ENCODE measurements at places on chromosomes 6 and 20. TPM values are rescaled to one million over a fixed set of nuclear protein-coding genes. Genes with fewer than 3 reads are reported as not detected.

- H3K4me1 ChIP-seq, result peaks cover 12% of the 10 kb centered on the region
- H3K36me3 ChIP-seq, result no peaks in the 10 kb centered on the region
- DNase-seq, result no peak
- H3K4me3 ChIP-seq, result no peak overlapping the region
- no peaks in the 10 kb centered on the region for H3K27me3 ChIP-seq
- no peak overlapping the region for H3K27ac ChIP-seq
Observed at GRCh38 chr6:107077710-107078109, 37.6 kb downstream of the BEND3 start.

GRCh38 chr6:10725044-10725443, 2.2 kb downstream of the TMEM14C start:
- H3K27ac ChIP-seq, result no peak overlapping the region
- H3K4me3 ChIP-seq, result no peak overlapping the region
- H3K36me3 ChIP-seq, result peaks cover 35% of the 10 kb centered on the region

NFKBIE gene
- 21.7 TPM for total RNA-seq

DNA sequence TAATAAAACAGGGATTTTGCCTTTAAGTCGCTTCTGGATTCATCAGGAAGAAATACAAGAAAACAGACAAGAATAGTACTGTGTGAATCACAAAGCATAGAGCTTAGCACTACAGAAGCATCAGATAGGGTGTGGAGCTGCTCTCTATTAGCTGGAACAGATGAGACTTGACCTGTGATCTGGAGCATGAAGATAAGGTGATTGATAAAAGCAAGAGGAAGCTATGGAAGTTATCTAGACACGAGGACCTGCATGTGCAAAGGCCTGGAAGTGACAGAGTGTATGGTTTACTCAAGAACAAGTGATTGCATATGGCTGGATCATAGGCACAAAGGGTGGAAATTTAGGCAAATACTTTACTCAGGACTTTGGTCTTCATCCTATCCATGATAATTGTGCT, 112.9 kb upstream of the MLIP start:
- H3K36me3 ChIP-seq, result no peaks in the 10 kb centered on the region
- no peak for DNase-seq
- no peak overlapping the region for H3K27ac ChIP-seq
- peaks cover 4% of the 10 kb centered on the region for H3K4me1 ChIP-seq

GRCh38 chr6:8530785-8531435, 95.6 kb upstream of the SLC35B3 start:
- H3K4me3 ChIP-seq, result no peak overlapping the region
- no peak for DNase-seq
- H3K36me3 ChIP-seq, result no peaks in the 10 kb centered on the region
- no peaks in the 10 kb centered on the region for H3K27me3 ChIP-seq
- no peak overlapping the region for H3K27ac ChIP-seq

DNA sequence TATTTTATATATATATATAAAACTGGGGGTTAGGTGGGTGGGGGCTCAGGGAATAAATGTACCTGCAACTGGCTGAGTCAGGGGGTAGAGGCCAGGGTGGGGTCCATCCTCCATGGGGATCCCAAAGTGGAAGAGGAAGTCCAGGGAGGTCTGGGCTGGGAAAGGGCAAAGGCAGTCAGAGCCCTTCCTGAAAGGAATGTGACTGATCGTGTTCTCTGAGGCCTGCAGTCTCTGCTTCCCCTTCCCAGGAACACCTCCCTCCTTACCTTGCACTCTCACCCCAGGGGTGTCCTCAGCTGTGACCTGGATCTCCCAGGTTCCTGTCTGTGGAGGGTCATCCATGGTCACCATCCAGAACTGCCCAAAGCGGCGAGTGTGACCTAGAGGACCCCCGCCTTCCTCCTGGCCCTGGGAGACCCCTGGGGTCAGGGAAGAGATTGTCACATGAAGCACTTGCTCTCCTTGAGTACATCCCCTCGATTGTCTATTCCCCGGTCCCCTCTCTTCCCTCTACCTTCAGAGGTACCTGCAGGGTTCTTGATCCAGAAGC, 4.7 kb downstream of the SAPCD1 start:
- H3K4me1 ChIP-seq, result peaks cover 36% of the 10 kb centered on the region
- no peak for DNase-seq
- H3K36me3 ChIP-seq, result peaks cover 30% of the 10 kb centered on the region
- no peak overlapping the region for H3K4me3 ChIP-seq
- no peaks in the 10 kb centered on the region for H3K27me3 ChIP-seq
- H3K27ac ChIP-seq, result no peak overlapping the region

GRCh38 chr20:39935901-39936300, 753.1 kb downstream of the MAFB start:
- H3K4me3 ChIP-seq, result no peak overlapping the region
- DNase-seq, result no peak
- no peaks in the 10 kb centered on the region for H3K27me3 ChIP-seq
- no peaks in the 10 kb centered on the region for H3K36me3 ChIP-seq
- no peaks in the 10 kb centered on the region for H3K4me1 ChIP-seq

DNA sequence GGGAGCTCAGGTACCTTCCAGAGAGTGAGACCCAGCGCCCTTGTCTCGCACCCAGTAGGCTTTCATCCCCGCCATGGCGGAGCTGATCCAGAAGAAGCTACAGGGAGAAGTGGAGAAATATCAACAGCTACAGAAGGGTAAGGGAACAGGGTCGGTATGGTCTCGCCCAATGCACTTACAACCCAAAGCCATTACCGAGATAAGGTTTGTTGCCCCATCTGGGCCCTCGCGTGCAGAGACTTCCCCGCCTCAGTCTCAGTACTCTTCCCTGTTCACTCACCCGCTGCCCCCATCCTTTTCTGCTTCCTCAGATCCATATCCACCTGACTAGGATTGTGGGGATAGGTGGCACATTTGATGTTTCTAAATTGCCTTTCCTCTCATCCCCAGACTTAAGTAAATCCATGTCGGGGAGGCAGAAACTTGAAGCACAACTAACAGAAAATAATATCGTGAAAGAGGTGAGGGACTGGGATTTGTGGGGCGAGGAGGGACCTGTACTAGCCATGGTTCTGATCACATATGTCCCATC, 449 bp downstream of the PFDN6 start:
- H3K36me3 ChIP-seq, result peaks cover 39% of the 10 kb centered on the region
- peak overlapping the region; percentile 80 for H3K27ac ChIP-seq
- peak overlapping the region; percentile 90 for H3K4me3 ChIP-seq
- no peak for DNase-seq
- peaks cover 47% of the 10 kb centered on the region for H3K4me1 ChIP-seq

PYGB gene
- total RNA-seq, result 29.8 TPM
